ENCODE measurements at places on chromosomes 12 and 14.

DNA sequence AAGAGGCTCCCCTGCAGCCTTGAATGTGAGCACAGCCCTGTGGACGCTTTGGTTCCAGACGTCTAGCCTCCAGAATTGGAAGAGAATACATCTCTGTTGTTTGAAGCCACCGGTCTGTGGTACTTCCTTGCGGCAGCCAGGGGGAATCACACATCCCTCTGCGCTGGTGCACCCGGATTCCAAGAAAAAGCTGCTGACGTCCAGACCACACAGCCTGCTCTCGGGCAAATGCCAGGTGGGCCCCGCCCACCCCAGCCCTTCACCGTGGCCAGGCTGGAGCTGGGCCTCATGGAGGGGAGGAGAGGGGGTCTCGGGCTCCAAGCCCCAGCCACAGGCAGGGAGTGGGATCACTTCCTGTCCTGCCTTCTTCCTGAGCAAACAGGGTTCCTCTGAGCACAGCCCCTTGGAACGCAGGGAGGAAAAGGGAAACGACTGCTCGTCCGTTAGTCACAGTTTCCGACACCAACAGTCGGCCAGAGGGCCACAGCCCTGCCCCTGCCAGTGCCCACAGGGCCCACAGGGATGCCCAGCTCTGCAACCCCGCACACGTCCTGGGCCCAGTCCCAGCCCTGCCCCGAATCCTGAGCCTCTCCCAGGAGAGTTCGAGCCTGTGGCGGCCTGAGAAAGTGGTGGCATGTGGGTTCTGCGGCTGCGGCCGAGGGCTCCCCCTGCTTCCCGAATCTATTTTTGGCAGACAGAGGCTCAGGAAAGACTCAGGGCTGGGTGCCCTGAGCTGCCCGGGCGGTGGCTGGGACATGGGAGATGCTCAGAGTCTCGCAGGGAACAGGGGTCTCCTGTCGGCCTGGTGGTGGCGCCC, 85.3 kb downstream of the RFLNA start:
- DNase-seq, result no peak

DNA sequence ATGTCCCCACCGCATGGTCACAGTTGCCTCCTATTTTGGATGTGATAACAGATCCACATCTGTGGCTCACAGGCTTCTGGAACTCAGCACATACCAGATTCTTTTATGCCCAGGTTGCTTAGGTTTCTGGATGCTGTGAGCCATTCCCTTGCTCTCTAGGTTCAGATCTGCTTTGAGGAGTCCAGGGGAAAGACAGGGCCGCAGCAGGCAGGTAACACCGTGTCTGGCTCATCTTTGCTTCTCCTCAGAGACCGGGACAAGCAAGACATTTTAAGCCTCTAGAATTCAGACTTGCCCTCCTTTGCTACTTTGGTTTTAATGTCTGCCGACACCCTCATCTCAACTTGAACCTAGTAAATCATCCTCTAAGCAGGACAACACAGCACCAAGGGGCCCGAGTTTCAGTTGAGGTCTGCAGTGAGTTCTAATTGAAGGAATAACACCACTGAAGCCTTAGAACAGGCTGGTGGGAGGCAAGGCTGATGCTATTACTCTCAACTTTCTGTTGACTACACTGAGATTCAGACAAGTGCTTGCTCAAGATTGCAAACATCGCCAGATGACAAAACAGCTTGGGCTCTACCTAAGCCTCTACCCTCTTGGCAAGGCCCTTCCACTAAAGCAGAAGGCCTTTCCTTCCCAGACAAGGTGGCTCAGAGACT, 55.3 kb downstream of the MDM2 start:
- no peak for DNase-seq

GRCh38 chr12:88623777-88624548, 43.7 kb upstream of the KITLG start:
- DNase-seq, result no peak

DNA sequence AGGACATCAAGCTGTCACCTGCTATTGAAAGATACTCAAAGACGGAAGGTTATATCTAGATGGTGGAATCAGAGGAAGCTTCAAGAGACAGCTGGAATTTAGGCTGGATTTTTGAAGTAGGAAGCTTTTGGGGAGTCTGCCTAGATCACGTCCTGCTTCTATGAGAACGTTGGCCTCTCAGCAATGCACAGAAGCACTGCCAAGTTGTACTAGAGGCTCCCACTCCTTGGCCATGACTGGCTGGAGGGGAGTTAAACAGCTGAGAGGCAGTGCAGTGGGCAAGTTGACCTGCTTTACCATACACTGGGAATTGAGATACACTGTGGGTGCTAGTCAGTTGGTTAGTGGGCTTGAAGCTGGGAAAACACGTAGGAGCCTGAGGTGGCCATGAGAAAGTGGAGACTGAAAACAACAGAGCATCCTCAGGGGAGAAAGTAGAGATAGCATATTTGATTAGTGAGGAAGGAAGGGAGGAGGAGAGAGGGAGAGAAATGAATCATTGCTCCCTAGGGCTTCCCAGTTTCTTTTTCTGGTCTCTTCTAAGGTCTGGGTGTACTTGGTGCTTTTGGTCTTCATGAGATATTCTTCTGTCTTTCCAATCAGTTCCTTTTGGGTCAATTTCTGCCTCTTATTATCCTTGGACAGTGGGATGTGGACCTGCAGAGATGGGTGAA, 110.8 kb downstream of the EMP1 start:
- no peak for DNase-seq

GRCh38 chr12:50043854-50044253, 13.5 kb upstream of the ASIC1 start:
- no peak for DNase-seq
